ENCODE measurements at places on chromosomes 6 and 20.

- H3K4me1 ChIP-seq: no peaks in the 10 kb centered on the region
- H3K4me3 ChIP-seq: no peak overlapping the region
- no peak for DNase-seq
- H3K36me3 ChIP-seq: no peaks in the 10 kb centered on the region
These were observed 49.2 kb downstream of the TOMM6 start for GRCh38 chr6:41836660-41837052.

- no peak overlapping the region for H3K27ac ChIP-seq
- H3K27me3 ChIP-seq: no peaks in the 10 kb centered on the region
- no peaks in the 10 kb centered on the region for H3K36me3 ChIP-seq
- no peaks in the 10 kb centered on the region for H3K4me1 ChIP-seq
- DNase-seq: no peak
These were observed 89.4 kb upstream of the ATXN1 start for GRCh38 chr6:16850681-16851026.

GRCh38 chr20:57244221-57244585 lies 22.2 kb downstream of the BMP7 start:
- no peak for DNase-seq
- no peak overlapping the region for H3K27ac ChIP-seq
- H3K4me3 ChIP-seq: no peak overlapping the region

- peaks cover 84% of the 10 kb centered on the region for H3K27me3 ChIP-seq
- no peaks in the 10 kb centered on the region for H3K36me3 ChIP-seq
- DNase-seq: no peak
- H3K27ac ChIP-seq: no peak overlapping the region
These were observed 7.4 kb downstream of the POU3F2 start for GRCh38 chr6:98841621-98842341.

DNA sequence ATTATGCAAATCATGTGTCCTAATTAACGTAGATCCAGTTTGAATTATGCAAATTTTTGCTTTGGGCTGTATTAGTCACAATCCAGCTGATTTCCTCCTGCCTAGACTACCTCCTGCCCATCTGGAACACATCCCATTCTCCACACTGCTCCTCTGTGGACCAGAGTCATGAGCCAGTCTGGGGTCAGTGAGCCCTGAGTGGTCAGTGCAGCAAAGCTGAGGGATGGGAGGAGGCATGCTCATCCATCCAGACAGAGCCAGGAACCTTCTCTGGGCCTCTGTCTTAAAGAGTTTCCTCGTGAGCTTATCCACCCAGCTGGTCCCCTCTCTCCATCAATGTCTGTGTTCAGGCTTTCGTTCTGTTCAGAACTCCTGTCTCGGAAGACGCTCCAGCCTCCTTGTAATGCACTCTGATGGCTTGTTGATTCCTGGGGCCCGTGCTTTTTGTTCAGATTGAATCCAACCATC lies 747.8 kb downstream of the PTPRT start:
- no peaks in the 10 kb centered on the region for H3K4me1 ChIP-seq
- no peaks in the 10 kb centered on the region for H3K36me3 ChIP-seq
- no peak overlapping the region for H3K4me3 ChIP-seq

GRCh38 chr20:46070215-46070900 lies 19.4 kb downstream of the NCOA5 start:
- no peaks in the 10 kb centered on the region for H3K27me3 ChIP-seq
- peaks cover 34% of the 10 kb centered on the region for H3K36me3 ChIP-seq
- H3K27ac ChIP-seq: no peak overlapping the region
- no peak for DNase-seq
- no peak overlapping the region for H3K4me3 ChIP-seq
- H3K4me1 ChIP-seq: no peaks in the 10 kb centered on the region

- H3K27me3 ChIP-seq: no peaks in the 10 kb centered on the region
- DNase-seq: no peak
- no peak overlapping the region for H3K4me3 ChIP-seq
These were observed 222.4 kb upstream of the JARID2 start for GRCh38 chr6:15023448-15023847.

- peaks cover 5% of the 10 kb centered on the region for H3K4me1 ChIP-seq
- peak; percentile 16 for DNase-seq
- H3K4me3 ChIP-seq: no peak overlapping the region
- H3K27ac ChIP-seq: no peak overlapping the region
These were observed 83.3 kb downstream of the RCAN2 start for GRCh38 chr6:46407776-46408530.

- no peaks in the 10 kb centered on the region for H3K36me3 ChIP-seq
- no peaks in the 10 kb centered on the region for H3K4me1 ChIP-seq
- H3K27me3 ChIP-seq: no peaks in the 10 kb centered on the region
- no peak overlapping the region for H3K4me3 ChIP-seq
These were observed 66.2 kb upstream of the CD83 start for GRCh38 chr6:14051355-14051754.

DNA sequence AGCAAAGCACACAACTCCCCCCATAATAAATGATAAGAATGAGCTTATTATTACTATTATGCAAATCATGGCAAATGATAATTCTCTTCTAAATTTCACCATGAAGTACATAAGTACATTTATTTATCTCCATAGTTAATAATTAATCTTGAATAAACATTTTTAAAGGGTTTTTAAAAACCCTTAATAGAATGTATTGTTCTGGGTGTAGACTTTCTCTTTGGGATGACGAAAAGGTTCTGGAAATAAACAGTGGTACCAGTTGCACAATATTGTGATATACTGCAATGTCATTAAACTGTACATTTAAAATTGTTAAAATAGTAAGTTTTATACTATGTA lies 18.0 kb downstream of the DST start:
- no peaks in the 10 kb centered on the region for H3K4me1 ChIP-seq
- H3K4me3 ChIP-seq: no peak overlapping the region
- no peaks in the 10 kb centered on the region for H3K27me3 ChIP-seq

GRCh38 chr6:37650071-37650481 lies 47.6 kb downstream of the MDGA1 start:
- peak; percentile 66 for DNase-seq
- H3K27me3 ChIP-seq: peaks cover 8% of the 10 kb centered on the region
- H3K4me3 ChIP-seq: no peak overlapping the region
- no peaks in the 10 kb centered on the region for H3K4me1 ChIP-seq
- H3K27ac ChIP-seq: no peak overlapping the region

- no peak overlapping the region for H3K4me3 ChIP-seq
- H3K27me3 ChIP-seq: no peaks in the 10 kb centered on the region
- peaks cover 3% of the 10 kb centered on the region for H3K4me1 ChIP-seq
- no peaks in the 10 kb centered on the region for H3K36me3 ChIP-seq
- H3K27ac ChIP-seq: no peak overlapping the region
These were observed 17.6 kb downstream of the RALY start for GRCh38 chr20:34011275-34011674.

- no peak overlapping the region for H3K4me3 ChIP-seq
- H3K4me1 ChIP-seq: peaks cover 8% of the 10 kb centered on the region
- no peaks in the 10 kb centered on the region for H3K36me3 ChIP-seq
- H3K27ac ChIP-seq: no peak overlapping the region
- no peak for DNase-seq
These were observed 36.2 kb upstream of the HMGA1 start for GRCh38 chr6:34200340-34200971.

DNA sequence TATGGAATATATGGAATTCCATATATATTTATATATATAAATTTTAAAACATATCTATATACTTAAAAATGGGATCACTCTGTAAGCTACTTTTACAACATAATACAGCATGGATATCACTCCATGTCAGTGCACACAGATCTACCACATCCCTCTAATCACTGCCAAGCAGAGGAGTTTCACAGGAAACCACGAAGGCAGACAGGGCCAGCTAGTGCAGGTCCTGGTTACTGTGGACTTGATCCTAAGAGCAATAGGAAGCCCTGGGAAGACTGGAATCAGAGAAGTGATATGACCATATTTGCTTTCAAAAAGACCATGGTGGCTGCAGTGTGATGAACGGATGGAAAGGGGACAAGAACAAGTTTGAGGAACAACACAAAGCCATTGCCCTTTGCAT lies 40.0 kb upstream of the NRN1 start:
- no peak overlapping the region for H3K4me3 ChIP-seq
- H3K27me3 ChIP-seq: no peaks in the 10 kb centered on the region
- no peak overlapping the region for H3K27ac ChIP-seq
- no peaks in the 10 kb centered on the region for H3K36me3 ChIP-seq
- no peaks in the 10 kb centered on the region for H3K4me1 ChIP-seq

GRCh38 chr20:12640251-12640650 lies 368.5 kb upstream of the SPTLC3 start:
- DNase-seq: no peak
- H3K4me3 ChIP-seq: no peak overlapping the region
- H3K4me1 ChIP-seq: no peaks in the 10 kb centered on the region
- H3K27ac ChIP-seq: no peak overlapping the region

GRCh38 chr20:35472209-35472608 lies 16.8 kb downstream of the CEP250 start:
- no peak overlapping the region for H3K27ac ChIP-seq
- no peak overlapping the region for H3K4me3 ChIP-seq
- no peak for DNase-seq

- no peaks in the 10 kb centered on the region for H3K4me1 ChIP-seq
- no peak overlapping the region for H3K4me3 ChIP-seq
- no peak for DNase-seq
These were observed 18.0 kb downstream of the SMAP1 start for GRCh38 chr6:70685494-70686180.

GRCh38 chr6:66900133-66901083 lies 1193.4 kb upstream of the EYS start:
- no peaks in the 10 kb centered on the region for H3K4me1 ChIP-seq
- DNase-seq: no peak
- no peak overlapping the region for H3K4me3 ChIP-seq
- no peaks in the 10 kb centered on the region for H3K36me3 ChIP-seq

- no peak overlapping the region for H3K27ac ChIP-seq
- no peaks in the 10 kb centered on the region for H3K27me3 ChIP-seq
- H3K4me3 ChIP-seq: no peak overlapping the region
- DNase-seq: peak; percentile 27
- no peaks in the 10 kb centered on the region for H3K36me3 ChIP-seq
These were observed 41.3 kb downstream of the NTSR1 start for GRCh38 chr20:62749851-62750445.

GRCh38 chr6:37381579-37381978 lies 27.8 kb downstream of the RNF8 start:
- peaks cover 4% of the 10 kb centered on the region for H3K36me3 ChIP-seq
- DNase-seq: peak; percentile 80
- H3K4me3 ChIP-seq: no peak overlapping the region
- no peaks in the 10 kb centered on the region for H3K27me3 ChIP-seq
- no peaks in the 10 kb centered on the region for H3K4me1 ChIP-seq

- no peak overlapping the region for H3K27ac ChIP-seq
- H3K36me3 ChIP-seq: no peaks in the 10 kb centered on the region
- DNase-seq: peak; percentile 10
- no peak overlapping the region for H3K4me3 ChIP-seq
- no peaks in the 10 kb centered on the region for H3K27me3 ChIP-seq
These were observed 40.4 kb upstream of the ARFGEF2 start for GRCh38 chr20:48880981-48881657.

DNA sequence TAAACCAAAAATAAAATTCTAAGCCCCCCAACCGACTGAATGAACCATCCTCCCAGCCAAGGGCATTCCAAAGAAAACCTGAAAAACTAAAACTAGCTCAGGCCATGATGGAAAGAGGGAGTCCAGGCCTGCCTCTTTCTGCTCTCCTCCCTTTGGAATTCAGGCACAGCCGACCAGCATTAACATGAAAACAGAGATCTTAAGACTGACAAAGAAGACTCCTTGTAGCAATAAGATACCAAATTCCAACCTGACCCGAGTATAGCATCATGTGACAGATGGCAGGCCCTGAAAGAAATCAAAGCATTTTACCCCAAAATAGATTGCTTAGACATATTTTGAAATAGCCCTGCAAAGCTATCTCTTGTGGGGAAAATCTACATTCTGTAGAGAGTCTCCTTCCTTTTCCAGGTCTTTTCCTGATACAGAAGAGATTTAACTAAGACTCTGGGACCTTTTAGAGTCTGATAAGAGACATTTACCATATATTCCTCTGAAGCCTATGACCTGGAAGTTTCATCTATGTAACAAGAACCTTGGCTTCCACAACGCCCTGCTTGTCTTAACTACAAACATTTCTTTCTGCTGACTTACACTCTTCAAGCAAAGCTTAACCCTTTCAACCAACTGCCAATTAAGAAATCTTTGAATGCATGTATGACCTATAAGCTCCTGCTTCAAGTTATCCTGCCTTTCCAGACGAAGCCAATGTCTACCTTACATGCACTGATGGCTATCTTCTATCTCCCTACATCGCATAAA lies 22.2 kb upstream of the TXLNB start:
- H3K4me3 ChIP-seq: no peak overlapping the region
- H3K4me1 ChIP-seq: no peaks in the 10 kb centered on the region
- H3K36me3 ChIP-seq: no peaks in the 10 kb centered on the region
- no peak overlapping the region for H3K27ac ChIP-seq

- no peak for DNase-seq
- H3K4me1 ChIP-seq: no peaks in the 10 kb centered on the region
- H3K36me3 ChIP-seq: no peaks in the 10 kb centered on the region
- no peaks in the 10 kb centered on the region for H3K27me3 ChIP-seq
- H3K27ac ChIP-seq: no peak overlapping the region
These were observed 72.4 kb downstream of the SHLD1 start for GRCh38 chr20:5822569-5822968.

- no peaks in the 10 kb centered on the region for H3K27me3 ChIP-seq
- H3K4me1 ChIP-seq: no peaks in the 10 kb centered on the region
- DNase-seq: no peak
- no peaks in the 10 kb centered on the region for H3K36me3 ChIP-seq
- no peak overlapping the region for H3K27ac ChIP-seq
- H3K4me3 ChIP-seq: no peak overlapping the region
These were observed 218.3 kb upstream of the DTNBP1 start for GRCh38 chr6:15881150-15881549.

DNA sequence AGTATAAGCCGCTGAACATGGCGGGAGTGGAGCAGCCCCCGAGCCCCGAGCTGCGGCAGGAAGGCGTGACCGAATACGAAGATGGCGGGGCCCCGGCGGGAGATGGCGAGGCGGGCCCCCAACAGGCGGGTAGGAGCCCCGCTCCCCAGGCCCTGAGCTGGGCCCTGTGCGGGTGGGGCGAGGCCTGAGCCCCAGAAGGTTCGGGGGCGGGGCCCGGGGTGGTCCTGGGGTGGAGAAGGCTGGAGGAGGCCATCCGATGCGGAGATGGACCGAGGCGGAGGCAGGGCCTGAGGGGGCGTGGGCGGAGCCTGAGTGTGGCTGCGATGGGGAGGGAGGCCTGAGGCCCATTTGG lies 7.1 kb downstream of the L3MBTL1 start:
- peak overlapping the region; percentile 57 for H3K27ac ChIP-seq
- no peaks in the 10 kb centered on the region for H3K4me1 ChIP-seq
- no peak for DNase-seq
- no peaks in the 10 kb centered on the region for H3K36me3 ChIP-seq
- peak overlapping the region; percentile 59 for H3K4me3 ChIP-seq

GRCh38 chr6:137704802-137705159 lies 162.3 kb upstream of the TNFAIP3 start:
- H3K4me3 ChIP-seq: no peak overlapping the region
- no peaks in the 10 kb centered on the region for H3K27me3 ChIP-seq
- H3K27ac ChIP-seq: no peak overlapping the region
- no peaks in the 10 kb centered on the region for H3K4me1 ChIP-seq
- DNase-seq: no peak

Data from kidney (tissue), 22 donors.